ENCODE measurements at places on chromosomes 5 and 9.

GRCh38 chr9:107874591-107875369 is 385.2 kb upstream of the KLF4 start:
- DNase-seq: no peak

GRCh38 chr5:148152781-148153180 is 15.6 kb upstream of the SPINK14 start:
- no peak for DNase-seq

GRCh38 chr5:29208024-29208423 is 1985.5 kb upstream of the CDH6 start:
- no peak for DNase-seq

DNA sequence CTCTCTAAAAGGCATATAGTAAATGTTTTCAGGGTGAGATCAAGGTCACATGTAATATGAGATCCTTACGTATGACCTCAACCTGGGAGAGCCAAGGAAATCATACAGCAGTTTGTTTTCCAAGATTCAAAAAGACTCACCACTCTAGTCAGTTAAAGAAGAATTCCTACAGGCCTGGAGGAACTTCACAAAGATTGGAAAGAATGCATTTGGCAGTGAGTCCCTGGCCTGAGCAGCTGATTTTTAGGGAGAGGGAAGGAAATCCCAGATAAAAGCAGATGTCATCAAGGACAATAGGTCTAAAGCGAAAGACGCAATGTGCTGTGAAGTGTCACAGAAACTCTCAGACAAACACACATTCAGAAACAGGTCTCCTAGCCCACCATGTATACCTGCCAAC is 424.0 kb upstream of the ZNF462 start:
- no peak for DNase-seq
